Stimulated activated CD4-positive, alpha-beta T cell treated with anti-CD3 and anti-CD28 coated beads, Interleukin-4, amount 100 ng/mL, for 48 hours (primary cell): ENCODE measurements at places on chromosomes 2 and 18.

DNA sequence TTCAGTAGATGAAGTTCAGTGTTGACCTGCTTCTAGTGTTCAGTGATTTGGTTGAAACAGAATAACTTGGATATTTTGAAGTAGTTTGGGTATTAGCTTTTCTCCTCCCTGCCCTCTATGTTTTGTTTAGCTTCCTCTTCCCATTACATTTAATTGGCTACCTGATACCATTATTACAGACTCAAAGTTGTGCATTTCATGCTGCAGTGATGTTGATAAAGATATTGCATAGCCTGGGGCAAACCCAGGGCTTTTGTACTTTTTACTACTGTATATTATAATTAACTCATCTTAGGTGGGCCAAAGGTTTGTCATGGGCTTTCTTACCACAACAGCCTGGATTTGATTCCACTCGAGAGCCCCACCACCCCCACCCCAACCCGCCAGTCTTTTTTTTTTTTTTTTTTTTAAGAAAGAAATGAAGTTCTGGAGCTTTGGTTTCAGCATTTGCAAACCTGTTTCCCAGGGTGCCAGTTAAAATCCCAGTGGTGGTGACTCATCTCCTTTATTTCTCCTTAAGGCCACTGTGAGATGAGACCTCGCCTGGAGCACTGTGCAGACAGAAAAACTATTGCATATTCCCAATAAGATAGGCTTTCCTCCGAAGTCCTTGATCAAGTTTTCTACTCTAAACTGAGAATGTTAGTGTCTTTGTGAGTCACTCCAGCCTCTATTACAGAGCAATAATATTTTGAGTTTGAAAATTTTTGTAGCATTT lies 393.7 kb upstream of the FANCL start:
- no peak for DNase-seq

DNA sequence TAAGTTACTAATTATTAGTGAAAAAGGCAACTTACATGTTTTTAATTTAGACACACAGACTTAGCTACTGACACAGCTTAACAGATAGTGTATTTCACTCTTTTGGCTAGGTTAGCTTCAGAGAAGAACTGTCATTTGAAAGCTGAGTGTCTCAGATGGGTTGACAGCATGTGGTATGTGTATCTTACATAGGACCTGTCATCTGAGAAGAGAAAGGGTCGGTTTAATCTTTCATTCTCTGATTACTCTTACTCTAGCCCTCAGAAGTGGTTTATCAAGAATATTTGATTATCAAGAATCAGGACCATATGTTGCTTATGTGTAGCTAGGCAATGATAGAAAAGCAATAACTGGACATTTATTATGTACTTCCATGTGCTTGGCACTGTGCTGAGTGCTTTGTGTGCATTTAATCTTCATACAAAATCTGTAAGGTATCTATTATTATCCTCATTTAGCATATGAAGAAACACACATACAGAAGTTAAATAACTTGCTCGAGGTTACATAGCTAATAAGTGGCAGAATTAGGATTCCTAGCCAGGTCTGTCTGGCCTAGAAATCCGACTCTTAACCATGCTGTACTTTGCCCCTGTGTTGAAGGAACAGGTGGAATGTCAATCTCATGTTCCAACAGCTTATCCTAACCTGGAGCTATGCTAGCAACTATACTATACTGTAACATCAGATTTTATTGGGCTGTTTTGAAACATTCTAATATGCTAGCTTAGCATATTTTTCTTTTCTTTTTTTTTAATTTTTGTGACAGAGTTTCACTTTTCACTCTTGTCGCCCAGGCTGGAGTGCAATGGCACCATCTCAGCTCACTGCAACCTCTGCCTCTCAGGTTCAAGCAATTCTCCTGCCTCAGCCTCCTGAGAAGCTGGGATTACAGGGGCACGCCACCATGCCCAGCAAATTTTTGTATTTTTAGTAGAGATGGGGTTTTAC lies 28.4 kb downstream of the CFLAR start:
- DNase-seq = no peak

DNA sequence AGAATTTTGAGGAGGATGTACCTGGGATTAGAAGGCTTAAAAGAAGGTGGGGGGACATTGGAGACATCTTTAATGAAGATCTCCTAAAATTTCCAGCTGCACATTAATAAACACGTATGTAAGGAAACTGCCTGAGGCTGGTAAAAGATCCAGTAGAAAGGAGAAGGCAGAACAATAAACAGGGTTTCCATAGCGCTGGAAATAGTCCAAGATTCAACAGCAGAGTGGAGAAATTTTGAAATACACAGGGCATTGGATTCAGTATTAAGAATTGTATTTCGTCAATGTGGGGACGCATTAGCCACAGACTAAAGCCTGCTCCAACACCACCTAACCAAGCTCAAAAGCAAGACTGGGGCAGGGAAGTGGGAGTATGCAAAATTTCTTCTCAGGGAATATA lies 606.9 kb upstream of the NRXN1 start:
- DNase-seq = no peak

DNA sequence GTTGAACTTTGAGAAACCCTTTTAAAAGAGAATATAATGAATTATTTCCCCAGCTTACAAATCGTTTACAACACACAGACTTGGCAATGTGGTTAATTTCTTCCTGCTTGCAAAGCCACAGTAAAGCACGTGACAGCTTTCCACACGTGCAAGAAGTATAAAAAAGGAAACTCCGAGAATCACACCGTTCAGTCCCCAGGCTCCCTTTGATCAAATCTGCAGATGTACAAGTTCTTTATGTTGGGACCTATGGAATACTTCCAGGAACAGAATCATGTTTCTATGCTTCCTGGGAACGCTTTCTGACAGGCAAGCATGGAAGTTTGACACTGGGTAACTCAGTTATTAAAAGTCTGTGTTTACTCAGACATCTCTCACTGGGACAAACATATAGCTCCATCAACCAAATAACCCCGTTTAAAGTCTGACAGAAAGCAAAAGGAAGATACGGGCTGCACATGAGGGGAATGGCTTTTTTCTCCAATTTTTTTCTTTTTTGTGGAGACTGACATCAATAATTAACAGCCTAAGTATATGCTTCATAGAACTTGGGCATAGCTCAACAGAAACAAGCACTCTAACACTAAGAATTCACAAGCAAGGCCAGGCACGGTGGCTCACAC lies 134.8 kb downstream of the EIPR1 start:
- DNase-seq = no peak

- no peak for DNase-seq
Observed at GRCh38 chr2:241129086-241129871, 20.0 kb downstream of the PASK start.

GRCh38 chr2:69553991-69554390 lies 89.5 kb downstream of the AAK1 start:
- DNase-seq = no peak

DNA sequence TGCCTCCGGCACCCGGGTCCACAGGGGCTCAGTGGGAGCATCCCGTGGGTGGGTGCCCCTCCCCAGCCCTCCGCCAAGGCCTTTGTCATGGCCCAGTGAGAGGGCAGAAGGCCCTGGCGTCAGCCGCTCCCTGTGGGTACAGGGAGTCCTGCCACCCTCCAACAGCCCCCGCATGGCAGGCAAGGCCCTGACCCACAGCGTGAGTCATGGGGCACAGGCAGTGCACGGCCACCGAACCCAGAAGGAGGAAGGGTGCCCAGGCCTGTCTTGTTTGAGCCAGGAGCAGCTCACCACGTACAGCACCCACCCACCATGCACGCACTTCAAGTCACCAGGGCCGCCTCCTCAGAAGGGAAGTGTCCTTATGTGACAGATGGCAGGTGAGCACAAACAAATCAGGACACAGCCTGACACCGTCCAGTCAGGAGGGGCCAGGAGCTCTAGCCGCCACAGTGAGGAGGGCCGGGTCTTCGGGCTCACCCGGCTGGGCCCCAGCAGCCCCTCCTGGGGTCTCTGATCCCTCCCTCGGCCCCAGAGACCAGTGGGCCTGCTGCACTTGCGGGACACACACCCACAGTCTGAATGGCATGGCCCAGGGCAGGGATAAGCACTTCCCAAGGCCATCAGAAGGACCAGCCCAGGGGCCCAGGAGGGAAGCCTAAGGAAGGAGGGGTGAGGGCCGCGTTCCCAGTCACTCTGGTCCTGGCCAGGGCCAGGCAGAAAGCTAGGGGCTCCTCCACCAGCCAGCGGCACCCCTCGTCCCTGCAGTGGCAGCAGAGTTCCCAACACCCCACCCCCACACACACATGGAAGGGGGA lies 25.8 kb downstream of the BIN1 start:
- peak; percentile 44 for DNase-seq

DNA sequence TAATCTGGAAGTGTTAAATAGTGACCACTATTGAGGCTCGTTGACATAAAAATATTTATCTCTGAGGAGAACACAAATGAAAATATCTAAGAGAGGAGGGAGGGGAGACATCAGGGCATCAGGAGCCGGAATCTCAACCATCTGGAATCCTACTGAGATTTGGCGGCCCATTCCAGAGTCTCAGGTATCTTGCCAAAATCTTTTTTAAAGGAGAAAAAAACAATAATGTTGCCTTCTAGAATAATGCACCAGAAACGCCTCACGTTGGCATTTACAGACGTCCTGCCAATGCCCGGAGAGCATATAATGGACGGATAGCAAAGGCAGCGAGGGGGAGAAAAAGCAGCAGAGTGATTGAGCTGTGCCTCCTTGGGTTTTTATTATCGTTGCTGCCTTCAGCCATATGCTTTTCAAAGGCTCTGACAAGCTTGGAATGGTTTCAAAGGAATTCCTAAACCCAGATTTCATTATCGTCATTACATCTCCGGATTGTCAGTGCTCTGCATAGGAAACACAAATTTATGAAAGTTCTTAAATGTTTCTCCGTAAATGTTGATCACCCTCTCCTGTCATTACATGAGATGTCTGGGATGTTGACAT lies 30.9 kb upstream of the EGR4 start:
- no peak for DNase-seq
